ENCODE measurements at places on chromosomes 7 and 10.
A peak's percentile ranks its signal among the peaks of the same experiment; 100 is the strongest.

DNA sequence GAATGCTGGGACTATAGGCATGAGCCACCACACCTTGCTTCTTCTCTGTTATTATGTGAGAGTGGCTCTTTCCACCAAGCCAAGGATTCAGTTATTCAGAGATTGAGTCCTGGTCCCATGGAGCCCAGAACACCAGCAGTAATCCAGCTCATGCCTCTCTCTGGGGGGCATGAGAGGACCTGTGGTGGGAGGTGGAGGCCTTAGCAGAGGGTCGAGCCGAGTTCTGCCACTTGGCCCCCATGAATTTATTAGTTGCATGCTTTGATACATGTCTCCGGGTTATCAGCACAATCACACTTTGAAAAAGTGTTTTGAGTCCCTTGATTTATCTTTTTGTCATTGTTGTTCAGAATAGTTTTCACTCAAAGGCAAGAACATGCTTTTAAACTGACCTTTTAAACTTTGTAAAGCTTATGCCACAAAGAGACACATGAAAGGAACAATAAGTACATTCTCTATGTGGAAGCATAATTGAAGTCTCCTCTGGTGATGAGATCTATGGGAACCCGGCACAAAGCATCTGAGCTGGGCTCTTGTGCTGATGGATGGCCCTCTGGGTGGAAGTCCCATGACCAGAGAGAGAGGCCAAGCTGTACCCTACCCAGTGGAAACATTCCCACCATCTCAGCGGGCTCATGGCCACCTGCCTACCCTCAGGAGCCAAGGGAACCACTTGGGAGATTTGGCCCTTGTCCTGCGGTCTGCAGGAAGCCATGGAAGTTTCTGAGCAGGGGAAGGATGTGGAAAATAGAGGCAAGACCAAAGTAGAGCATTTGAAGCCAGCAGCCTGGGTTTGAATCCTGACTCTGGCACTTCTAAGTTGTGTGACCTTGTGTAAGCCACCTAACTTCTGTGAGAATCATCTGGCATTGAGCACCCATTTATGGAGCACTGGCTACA is 53.9 kb downstream of the MINDY4 start:
- no peak for DNase-seq

DNA sequence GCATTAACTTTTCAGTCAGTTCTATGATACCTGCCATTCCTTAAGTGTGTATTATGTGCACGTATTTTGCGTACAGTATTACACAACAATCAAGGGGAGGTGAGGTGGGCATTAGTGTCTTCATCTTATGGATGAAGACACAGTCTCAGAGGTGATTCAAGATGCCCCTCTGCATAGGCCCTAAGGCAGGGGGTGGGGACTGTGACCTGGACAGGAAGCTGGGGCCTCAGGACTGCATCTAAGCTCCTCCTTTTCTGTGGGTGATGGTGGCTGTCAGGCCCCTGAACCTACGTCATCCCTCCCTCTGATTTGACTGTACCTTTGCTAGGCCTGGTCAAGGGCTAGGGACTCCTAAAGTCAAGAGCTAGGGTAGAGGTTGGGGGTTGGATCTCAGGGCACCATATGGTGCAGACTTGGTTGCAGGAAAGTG is 38.9 kb downstream of the HK1 start:
- DNase-seq: peak; percentile 52

DNA sequence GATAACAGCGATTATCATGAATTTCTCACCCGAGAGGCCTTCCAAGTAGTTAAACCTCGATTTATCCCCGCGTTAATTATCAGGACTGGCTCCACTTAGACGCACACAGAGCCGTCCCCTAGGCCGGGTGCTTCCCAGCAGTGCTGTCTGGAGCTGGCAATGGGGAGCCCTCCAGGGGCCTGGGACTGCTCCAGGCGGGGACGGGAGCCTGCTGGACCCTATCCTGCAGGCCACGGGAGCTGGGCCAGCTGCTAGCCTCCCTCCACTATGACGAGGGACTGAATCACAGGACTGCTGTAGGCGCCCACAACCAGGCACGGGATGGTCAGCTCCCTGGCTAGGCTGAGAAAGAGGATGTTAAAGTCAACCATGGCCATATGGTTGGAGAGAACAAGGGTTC is 229.1 kb downstream of the ELFN1 start:
- peak; percentile 70 for DNase-seq

GRCh38 chr10:22110761-22111160 is 107.1 kb downstream of the EBLN1 start:
- DNase-seq: no peak

DNA sequence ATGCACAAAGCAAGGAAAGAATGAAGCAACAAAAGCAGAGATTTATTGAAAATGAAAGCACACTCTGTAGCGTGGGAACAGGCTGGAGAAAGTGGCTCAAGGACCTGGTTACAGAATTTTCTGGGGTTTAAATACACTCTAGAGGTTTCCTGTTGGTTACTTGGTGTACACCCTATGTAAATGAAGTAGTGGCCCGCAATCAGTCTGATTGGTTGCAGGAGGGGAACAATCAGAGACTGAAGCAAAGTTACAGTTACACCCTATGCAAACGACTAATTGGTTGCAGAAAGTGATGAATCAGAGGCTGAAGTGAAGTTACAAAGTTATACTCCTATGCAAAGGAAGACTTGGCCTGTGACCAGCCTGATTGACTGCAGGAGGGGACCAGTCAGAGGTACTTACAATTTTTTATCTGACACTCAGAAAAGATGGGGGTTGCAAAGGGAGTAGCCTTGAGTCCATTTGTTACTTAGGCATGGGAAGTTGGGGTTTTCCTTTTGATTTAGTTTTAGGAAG is 3.6 kb upstream of the MTPN start:
- no peak for DNase-seq

GRCh38 chr10:30701451-30702173 is 72.1 kb upstream of the LYZL2 start:
- peak; percentile 49 for DNase-seq

DNA sequence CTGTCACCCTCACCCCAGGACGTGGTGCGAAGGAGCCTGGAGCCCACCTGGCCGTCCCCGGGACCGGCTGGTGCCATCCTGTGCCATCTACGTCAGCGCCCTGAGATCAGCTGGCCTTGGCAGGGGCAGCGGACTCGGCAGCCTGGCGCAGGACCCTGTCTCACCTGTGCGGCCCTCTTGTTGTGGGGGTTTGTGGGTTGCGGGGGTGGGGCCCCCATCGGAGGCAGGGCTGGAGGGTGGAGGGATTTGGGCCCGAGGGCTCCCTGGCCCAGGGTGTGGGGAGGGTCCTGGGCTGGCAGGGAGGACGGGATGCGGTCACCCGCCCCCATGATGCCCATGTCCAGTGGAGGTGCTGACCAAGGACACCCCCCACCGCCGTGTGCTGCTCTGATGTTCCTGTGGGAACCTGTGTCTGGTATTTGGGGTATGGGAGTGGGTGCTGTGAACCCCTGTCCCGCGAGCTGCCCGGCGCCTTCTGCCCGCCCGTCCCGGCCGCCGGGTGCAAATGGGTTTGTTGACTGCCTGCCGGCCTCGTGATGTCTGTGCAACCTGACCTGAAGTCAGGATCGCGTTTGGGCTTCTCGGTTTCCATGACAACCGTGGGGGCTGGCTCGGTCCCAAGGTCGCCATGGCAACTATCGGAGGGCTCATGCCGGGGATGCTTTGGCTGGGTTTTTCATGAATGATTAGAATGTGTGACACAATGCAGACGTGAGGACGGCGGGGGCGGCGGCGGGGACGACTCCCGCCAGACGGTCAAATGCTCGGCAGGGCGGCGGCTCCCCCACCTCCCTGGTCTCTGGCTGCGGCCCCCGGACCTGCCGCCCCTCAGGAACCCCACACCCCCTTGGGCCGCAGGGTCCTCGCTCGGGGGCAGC is 7.3 kb downstream of the MAFK start:
- DNase-seq: peak; percentile 80

Data from mucosa of descending colon (tissue), 3 donors.